ENCODE measurements at places on chromosomes 7 and 10.

- H3K27ac ChIP-seq: no peak overlapping the region
- peaks cover 9% of the 10 kb centered on the region for H3K36me3 ChIP-seq
These were observed 173.8 kb downstream of the DIP2C start for GRCh38 chr10:515674-516073.

GRCh38 chr7:26863518-26864308 lies 677 bp downstream of the SKAP2 start:
- peak overlapping the region; percentile 84 for H3K4me3 ChIP-seq
- no peak for DNase-seq
- no peaks in the 10 kb centered on the region for H3K27me3 ChIP-seq
- no peaks in the 10 kb centered on the region for H3K4me1 ChIP-seq
- H3K36me3 ChIP-seq: no peaks in the 10 kb centered on the region

DNA sequence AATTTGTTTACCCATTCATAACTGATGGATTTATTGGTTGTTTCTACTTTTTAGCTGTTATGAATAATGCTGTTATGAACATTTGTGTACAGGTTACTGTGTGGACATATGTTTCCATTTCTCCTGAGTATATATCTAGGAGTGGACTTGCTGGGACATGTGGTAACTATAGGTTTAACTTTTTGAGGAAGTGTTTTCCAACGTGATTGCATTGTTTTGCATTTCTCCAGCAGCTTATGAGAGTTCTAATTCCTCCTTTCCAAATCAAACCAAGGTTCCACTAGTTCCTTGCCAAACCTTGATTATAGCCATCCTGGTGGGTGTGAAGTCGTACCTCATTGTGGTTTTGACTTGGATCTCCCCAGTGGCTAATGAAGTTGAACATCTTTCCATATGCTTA lies 2.6 kb upstream of the PRF1 start:
- H3K4me3 ChIP-seq: no peak overlapping the region
- no peak for DNase-seq
- no peaks in the 10 kb centered on the region for H3K27me3 ChIP-seq
- H3K36me3 ChIP-seq: no peaks in the 10 kb centered on the region
- H3K27ac ChIP-seq: no peak overlapping the region

GRCh38 chr7:157412021-157412443 lies 75.2 kb downstream of the DNAJB6 start:
- H3K36me3 ChIP-seq: peaks cover 64% of the 10 kb centered on the region
- no peaks in the 10 kb centered on the region for H3K27me3 ChIP-seq
- no peak for DNase-seq
- H3K27ac ChIP-seq: peak overlapping the region; percentile 53

- no peak overlapping the region for H3K4me3 ChIP-seq
- DNase-seq: no peak
- no peaks in the 10 kb centered on the region for H3K4me1 ChIP-seq
These were observed 27.2 kb downstream of the ANKRD16 start for GRCh38 chr10:5862360-5862961.

DNA sequence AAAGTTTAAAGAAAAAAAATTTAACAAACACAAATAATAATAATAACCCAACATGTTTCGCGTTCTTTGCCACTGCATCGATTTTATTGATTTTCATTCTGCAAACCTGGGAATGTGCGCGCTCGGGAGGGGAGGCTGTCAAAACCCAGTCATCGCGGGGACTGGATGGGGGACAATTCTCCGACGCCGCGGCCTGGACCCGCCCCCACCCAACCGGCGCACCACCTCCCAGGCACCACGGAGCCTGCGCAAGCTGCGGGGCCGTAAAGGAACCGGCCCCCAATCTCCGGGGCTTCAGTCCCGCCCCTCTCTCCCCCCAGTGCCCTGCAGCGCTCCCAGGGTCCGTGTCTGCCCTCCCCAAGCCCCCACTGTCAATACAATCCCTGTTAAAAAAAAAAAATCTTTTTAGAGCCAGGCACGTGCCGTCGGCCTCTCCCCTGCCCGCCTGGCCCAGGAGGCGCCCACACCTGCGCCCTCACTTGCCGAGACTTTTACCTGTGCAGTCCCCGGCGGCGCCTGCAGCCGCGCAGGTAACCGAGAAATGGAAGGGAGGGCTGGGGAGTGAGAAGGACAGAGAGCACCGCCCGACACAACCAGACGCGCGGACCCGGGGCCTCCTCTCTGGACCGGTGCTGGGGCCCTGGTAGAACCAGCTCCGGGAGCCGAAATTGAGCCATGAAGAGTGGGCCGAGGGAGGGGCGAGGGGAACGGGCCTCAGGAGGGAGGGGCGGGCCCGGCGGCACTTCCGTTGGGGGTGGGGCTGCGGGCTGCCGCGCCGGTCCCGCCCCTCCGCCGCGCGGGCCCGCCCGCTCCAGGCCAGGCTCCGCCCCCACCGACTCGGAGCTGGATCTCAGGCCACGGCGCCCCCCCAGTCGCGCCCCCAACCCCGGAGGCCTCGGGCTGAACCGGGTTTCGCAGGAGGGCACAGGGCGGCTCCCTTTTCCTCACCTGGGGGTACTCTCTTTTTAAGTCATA lies 7.6 kb upstream of the ZNF503 start:
- peaks cover 21% of the 10 kb centered on the region for H3K36me3 ChIP-seq
- peaks cover 19% of the 10 kb centered on the region for H3K27me3 ChIP-seq
- DNase-seq: no peak
- no peak overlapping the region for H3K27ac ChIP-seq

DNA sequence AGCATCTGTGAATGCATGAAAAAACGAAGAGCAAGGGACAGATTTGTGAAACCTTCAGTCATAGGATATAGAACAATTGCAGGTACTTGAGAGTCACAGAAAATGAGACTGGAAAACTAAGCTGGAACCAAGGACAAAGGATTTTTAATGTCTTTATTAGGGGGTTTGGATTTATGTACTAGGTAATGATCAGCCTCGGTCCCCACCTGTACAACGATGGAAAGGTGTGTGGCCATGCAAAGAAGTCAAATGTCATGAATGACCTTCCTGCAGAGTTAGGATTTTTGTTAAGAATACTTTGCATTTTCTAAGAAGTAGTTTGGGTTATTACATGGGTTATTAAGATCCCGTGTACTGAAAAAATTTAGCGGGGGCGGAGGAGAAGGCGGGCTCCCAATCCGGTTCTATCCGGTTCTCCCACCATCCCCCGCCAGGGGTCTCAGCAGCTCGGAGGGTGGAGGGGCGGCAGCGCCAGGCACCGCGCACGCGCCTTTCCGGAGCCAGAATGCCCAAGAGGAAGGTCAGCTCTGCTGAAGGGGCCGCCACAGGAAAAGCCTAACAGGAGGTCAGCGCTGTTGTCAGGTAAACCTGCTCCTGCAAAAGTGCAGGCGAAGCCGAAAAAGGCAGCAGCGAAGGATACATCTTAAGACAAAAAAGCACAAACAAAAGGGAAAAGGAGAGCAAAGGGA lies 327.5 kb upstream of the PLXDC2 start:
- H3K27me3 ChIP-seq: no peaks in the 10 kb centered on the region
- no peak overlapping the region for H3K4me3 ChIP-seq
- peak; percentile 20 for DNase-seq
- no peak overlapping the region for H3K27ac ChIP-seq

- no peaks in the 10 kb centered on the region for H3K4me1 ChIP-seq
- no peaks in the 10 kb centered on the region for H3K27me3 ChIP-seq
- DNase-seq: no peak
- no peak overlapping the region for H3K4me3 ChIP-seq
- H3K36me3 ChIP-seq: no peaks in the 10 kb centered on the region
These were observed 201.1 kb downstream of the ANK3 start for GRCh38 chr10:60188548-60188947.

DNA sequence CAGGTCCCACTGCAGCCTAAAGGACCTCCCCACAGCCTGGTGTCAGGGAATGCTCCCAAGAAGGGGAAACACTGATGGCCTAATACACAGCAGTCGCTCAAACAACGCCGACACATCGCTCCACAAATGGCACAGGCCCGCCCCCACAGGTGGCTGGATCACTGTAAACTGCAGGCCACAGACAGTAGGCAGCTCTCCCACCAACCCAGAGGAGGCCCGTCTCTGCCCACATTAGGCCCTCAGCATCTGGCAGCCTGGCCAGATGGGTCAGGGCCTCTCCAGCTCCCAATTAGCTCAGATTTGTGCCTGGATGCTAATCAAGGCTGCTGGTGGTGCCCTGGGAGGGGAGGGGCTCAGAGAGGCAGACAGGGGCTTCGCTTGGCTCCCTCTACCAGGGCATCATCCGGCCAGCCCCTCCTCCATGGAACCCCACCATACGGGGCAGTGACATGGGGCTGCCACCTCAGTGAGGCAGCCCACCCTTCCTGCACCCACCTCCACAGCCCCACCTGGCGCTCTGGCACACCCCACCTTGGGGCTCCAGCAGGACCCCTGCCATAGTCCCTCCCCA lies 42.7 kb downstream of the CAMK2B start:
- no peak overlapping the region for H3K4me3 ChIP-seq
- peaks cover 58% of the 10 kb centered on the region for H3K27me3 ChIP-seq
- no peak for DNase-seq
- no peaks in the 10 kb centered on the region for H3K36me3 ChIP-seq
- peaks cover 4% of the 10 kb centered on the region for H3K4me1 ChIP-seq

DNA sequence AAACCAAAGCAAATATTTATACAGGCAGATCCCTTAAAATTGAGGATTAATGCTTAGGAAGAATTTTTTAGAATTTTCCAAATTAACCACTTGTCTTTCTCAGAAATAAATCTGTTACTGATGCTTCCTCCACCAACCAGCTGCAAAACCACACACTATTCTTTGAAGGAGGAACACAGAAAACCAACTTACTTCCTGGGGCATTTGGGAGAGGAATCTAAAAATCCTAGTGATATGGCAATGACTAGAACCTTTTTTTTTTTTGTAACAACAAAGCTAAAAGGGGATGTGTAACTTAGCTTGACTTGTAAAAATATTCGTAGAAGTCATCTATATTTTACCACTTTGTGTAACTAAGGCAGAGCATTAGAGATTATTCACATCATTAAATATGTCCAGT lies 5.1 kb upstream of the TM9SF3 start:
- no peak for DNase-seq
- no peak overlapping the region for H3K27ac ChIP-seq
- H3K4me1 ChIP-seq: peaks cover 1% of the 10 kb centered on the region

- no peak for DNase-seq
- H3K4me3 ChIP-seq: no peak overlapping the region
- peaks cover 5% of the 10 kb centered on the region for H3K4me1 ChIP-seq
- no peak overlapping the region for H3K27ac ChIP-seq
- H3K27me3 ChIP-seq: no peaks in the 10 kb centered on the region
- H3K36me3 ChIP-seq: peaks cover 7% of the 10 kb centered on the region
These were observed 23.1 kb downstream of the WASL start for GRCh38 chr7:123725586-123726171.

GRCh38 chr10:30185916-30186315 lies 126.5 kb upstream of the JCAD start:
- no peak overlapping the region for H3K4me3 ChIP-seq
- no peaks in the 10 kb centered on the region for H3K36me3 ChIP-seq
- DNase-seq: no peak

DNA sequence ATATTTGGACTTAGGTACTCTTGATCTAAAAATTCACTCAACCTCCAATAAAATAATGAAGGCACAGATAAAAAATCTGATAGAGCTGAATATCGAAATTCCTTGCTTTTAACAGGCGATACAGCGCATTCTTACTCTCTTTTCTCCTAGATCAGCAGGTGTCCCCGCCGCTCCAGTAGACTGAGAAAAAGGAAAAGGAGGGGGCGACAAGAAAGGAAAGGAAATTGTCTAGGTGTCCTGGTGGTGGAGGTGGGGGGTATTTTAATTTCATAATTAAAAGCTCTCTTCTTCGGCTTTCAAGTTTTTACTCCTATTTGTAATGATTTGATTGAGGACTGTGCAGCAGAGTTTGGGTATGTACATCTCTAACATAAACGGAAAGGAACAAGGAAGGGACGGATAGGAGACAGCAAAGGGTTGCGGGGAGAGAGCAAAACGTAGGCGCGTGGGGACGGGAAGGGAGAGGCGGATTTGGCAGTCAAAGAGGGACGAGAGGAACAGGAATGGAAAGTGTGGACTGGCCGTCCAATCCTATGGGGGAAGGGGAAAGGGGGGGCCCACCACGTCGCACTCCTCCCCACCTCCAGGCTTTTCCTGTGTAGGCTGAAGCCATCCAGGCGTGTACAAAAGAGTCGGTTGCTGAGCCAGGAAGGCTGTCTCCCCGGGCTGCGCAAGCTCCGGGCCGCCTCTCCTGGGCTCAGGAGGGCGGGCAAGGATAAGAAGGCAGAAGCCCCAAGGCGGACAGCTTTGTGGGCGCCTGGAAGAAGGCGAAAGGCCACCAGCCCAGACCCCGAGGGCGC lies 875 bp upstream of the HECTD2 start:
- no peaks in the 10 kb centered on the region for H3K27me3 ChIP-seq
- H3K4me3 ChIP-seq: peak overlapping the region; percentile 97
- H3K36me3 ChIP-seq: no peaks in the 10 kb centered on the region
- peaks cover 30% of the 10 kb centered on the region for H3K4me1 ChIP-seq
- peak overlapping the region; percentile 99 for H3K27ac ChIP-seq

DNA sequence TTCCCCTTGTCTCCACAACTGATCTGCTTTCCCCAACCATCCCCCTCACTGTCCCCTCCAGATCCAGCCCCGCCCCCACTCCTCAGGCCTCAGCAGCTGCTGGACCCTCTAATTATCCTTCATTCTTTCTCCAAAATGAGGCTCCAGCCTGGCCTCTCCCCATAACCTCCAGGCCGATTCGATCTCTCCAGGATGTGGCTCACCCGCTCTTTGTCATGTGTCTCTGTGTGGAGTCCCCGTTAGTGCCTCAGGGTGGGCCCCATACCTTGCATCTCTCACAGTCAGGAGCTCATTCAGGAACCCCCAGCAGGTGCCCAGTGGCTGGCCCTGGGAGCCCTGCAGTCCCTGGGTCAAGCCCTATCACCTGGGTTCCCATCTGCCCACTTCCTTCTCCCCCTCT lies 1.3 kb downstream of the PILRA start:
- no peak overlapping the region for H3K4me3 ChIP-seq
- no peaks in the 10 kb centered on the region for H3K27me3 ChIP-seq
- no peak overlapping the region for H3K27ac ChIP-seq
- H3K36me3 ChIP-seq: no peaks in the 10 kb centered on the region
- H3K4me1 ChIP-seq: peaks cover 12% of the 10 kb centered on the region

DNA sequence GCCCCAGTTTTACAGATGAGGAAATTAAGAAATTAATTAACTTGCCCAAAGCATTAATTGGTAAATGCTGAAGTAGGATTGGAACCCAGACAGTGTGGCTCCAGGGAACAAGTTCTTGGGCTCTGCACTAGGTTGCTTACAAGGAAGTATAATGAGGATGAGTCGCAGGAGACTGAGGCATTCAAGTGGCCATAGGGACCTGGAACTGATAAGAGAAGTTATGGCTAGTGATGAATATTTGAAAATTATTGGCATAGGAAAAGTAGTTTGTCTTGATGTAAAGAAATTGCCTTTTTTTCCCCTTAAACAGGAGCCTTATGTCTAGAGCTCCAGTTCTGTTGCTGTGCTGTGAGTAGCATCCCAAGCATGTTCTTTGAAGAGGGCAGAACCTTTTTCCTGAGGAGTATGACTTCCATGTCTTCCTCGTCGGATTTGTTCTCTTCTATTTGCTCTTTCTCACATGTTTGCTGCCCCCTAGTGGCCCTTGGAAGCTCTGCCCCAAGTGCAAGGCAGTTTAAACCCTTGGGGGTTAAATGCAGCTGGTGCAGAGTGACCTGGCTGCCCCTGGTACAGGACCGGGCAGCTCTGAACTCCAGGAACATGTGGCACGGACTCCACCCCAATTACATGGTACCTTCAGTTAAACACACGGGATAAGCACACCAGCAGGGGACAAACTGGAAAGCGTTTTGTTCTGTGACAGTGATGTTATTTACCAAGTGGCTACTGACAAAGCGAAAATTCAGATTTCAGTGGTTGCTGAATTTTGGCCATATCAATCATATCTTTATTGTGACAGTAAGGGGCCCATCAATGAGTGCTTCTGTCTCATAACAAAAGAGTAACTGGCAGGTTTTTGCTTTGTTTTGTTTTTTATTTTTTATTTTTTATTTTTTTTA lies 148.8 kb downstream of the HECW1 start:
- no peaks in the 10 kb centered on the region for H3K27me3 ChIP-seq
- no peak overlapping the region for H3K4me3 ChIP-seq
- no peak overlapping the region for H3K27ac ChIP-seq
- H3K36me3 ChIP-seq: no peaks in the 10 kb centered on the region

All from neuronal stem cell (in vitro differentiated cells).